ENCODE measurements at places on chromosomes 4 and X. TPM values are rescaled to one million over a fixed set of nuclear protein-coding genes. Genes with fewer than 3 reads are reported as not detected.
A peak's percentile ranks its signal among the peaks of the same experiment; 100 is the strongest.

The GAGE12H gene
- total RNA-seq: not detected

The KDR gene
- not detected for total RNA-seq

The STARD8 gene
- total RNA-seq: 3.7 TPM

The SLC10A3 gene
- 27.6 TPM for total RNA-seq

The SPIN2B gene
- total RNA-seq: 11.7 TPM

The RTL9 gene
- total RNA-seq: not detected

The GAGE2A gene
- total RNA-seq: not detected

The CASP6 gene
- 32.4 TPM for total RNA-seq

- H3K4me1 ChIP-seq: no peaks in the 10 kb centered on the region
- no peaks in the 10 kb centered on the region for H3K36me3 ChIP-seq
- no peak overlapping the region for H3K27ac ChIP-seq
- H3K4me3 ChIP-seq: no peak overlapping the region
- no peak for DNase-seq
- H3K27me3 ChIP-seq: peaks cover 10% of the 10 kb centered on the region
Observed at GRCh38 chr4:54333657-54334056, 104.6 kb downstream of the PDGFRA start.

- H3K27ac ChIP-seq: no peak overlapping the region
- DNase-seq: no peak
Observed at GRCh38 chrX:9844936-9845577, 58.8 kb downstream of the SHROOM2 start.

GRCh38 chrX:8730812-8731558 lies 952 bp downstream of the ANOS1 start:
- H3K36me3 ChIP-seq: no peaks in the 10 kb centered on the region
- peaks cover 25% of the 10 kb centered on the region for H3K27me3 ChIP-seq
- no peaks in the 10 kb centered on the region for H3K4me1 ChIP-seq
- DNase-seq: no peak
- H3K27ac ChIP-seq: no peak overlapping the region

DNA sequence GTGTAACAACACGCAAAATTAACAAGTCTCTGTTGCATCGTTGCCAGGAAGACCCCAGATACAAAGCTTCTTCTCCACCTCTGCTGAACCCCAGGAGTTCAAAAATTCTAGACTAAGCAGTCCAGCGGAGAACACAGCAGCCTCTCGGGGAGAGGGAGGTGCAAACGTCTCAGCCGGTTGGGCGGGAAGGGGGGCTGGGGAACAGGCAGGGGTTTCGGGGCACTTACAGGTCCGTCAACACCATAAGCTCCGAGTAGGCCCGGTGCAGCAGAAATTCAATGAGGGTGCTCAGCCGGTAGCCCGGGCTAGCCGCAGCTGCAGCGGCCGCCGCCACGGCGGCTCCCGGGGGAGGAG lies 394 bp downstream of the MED14 start:
- DNase-seq: no peak
- H3K4me3 ChIP-seq: peak overlapping the region; percentile 83
- peaks cover 9% of the 10 kb centered on the region for H3K36me3 ChIP-seq

GRCh38 chr4:142267101-142267500 lies 579.0 kb downstream of the INPP4B start:
- H3K36me3 ChIP-seq: peaks cover 44% of the 10 kb centered on the region
- no peak for DNase-seq
- peaks cover 34% of the 10 kb centered on the region for H3K4me1 ChIP-seq
- no peaks in the 10 kb centered on the region for H3K27me3 ChIP-seq

- no peak overlapping the region for H3K27ac ChIP-seq
- no peak overlapping the region for H3K4me3 ChIP-seq
- DNase-seq: no peak
- peaks cover 16% of the 10 kb centered on the region for H3K27me3 ChIP-seq
- H3K36me3 ChIP-seq: no peaks in the 10 kb centered on the region
Observed at GRCh38 chr4:123495530-123495929, 98.9 kb downstream of the SPRY1 start.

DNA sequence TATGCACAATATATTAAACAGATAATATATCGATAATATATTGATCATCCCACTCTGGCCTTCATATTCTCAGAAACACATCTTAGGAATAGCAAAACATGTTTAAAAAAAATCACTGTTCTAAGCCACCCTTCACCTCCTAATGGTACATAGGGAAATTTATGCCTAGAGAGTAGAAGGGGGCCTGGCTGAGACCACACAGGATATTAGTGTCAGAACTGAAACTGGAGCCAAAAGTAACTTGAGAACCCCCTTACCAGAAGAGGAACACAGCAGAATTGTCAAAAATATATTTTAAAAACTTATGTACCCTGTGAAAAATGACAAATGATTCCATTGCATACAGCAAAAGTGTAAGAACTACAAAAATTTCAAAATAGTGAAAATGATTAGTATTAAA lies 173.1 kb downstream of the VSIG4 start:
- H3K36me3 ChIP-seq: peaks cover 4% of the 10 kb centered on the region
- no peak overlapping the region for H3K4me3 ChIP-seq
- H3K4me1 ChIP-seq: peaks cover 53% of the 10 kb centered on the region
- no peak for DNase-seq
- peak overlapping the region; percentile 75 for H3K27ac ChIP-seq

- DNase-seq: no peak
- no peak overlapping the region for H3K4me3 ChIP-seq
- H3K27me3 ChIP-seq: no peaks in the 10 kb centered on the region
- no peak overlapping the region for H3K27ac ChIP-seq
Observed at GRCh38 chrX:115895678-115896329, 274.7 kb upstream of the AGTR2 start.

GRCh38 chrX:118596390-118596789 lies 100.8 kb downstream of the DOCK11 start:
- peaks cover 3% of the 10 kb centered on the region for H3K4me1 ChIP-seq
- peaks cover 46% of the 10 kb centered on the region for H3K36me3 ChIP-seq
- no peaks in the 10 kb centered on the region for H3K27me3 ChIP-seq
- H3K4me3 ChIP-seq: no peak overlapping the region
- H3K27ac ChIP-seq: no peak overlapping the region
